ENCODE measurements at places on chromosomes 1 and 21. TPM values are rescaled to one million over a fixed set of nuclear protein-coding genes. Genes with fewer than 3 reads are reported as not detected.

GRCh38 chr1:172704420-172705210 is 45.7 kb downstream of the FASLG start:
- DNase-seq: no peak

The EPHA10 gene
- not detected for total RNA-seq

- peak; percentile 33 for DNase-seq
Observed at GRCh38 chr1:246587606-246588005, 21.4 kb downstream of the CNST start.

- no peak for DNase-seq
Observed at GRCh38 chr1:73411479-73411878, 786.5 kb downstream of the LRRIQ3 start.

GRCh38 chr21:31287201-31287600 is 56.9 kb downstream of the TIAM1 start:
- DNase-seq: no peak

- no peak for DNase-seq
Observed at GRCh38 chr1:4292861-4293260, 361.5 kb upstream of the AJAP1 start.

The KRTAP21-1 gene
- not detected for total RNA-seq

The OR2T33 gene
- not detected for total RNA-seq

The CD2 gene
- not detected for total RNA-seq

The GJB3 gene
- 0.57 TPM for total RNA-seq

DNA sequence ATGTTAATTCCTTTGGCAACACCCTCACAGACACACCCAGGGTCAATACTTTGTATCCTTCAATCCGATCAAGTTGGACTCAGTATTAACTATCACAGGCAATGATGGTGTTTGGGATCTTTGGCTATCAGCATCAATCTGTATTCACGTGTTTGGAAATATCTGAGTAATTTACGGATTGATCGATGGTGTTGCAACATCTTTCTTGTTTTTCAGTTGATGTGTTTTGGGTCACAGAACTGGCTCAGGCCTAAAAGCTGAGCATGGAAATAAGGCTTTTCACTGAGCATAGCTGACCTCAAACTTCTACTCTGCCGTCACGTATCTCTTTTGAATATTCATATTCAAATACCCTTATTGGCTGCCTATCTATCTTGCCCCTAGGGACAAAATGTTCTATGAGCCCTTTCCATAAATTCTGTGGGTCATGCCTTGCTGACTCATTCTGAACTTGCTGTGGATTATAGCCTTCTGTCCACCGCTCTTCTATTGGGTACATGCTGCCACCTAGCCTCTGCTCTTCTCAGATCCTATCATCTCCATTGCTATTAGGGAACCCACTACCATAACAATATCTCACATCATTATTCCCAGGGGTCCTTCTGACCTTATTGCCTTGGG is 156.0 kb downstream of the PDE4B start:
- DNase-seq: peak; percentile 72

DNA sequence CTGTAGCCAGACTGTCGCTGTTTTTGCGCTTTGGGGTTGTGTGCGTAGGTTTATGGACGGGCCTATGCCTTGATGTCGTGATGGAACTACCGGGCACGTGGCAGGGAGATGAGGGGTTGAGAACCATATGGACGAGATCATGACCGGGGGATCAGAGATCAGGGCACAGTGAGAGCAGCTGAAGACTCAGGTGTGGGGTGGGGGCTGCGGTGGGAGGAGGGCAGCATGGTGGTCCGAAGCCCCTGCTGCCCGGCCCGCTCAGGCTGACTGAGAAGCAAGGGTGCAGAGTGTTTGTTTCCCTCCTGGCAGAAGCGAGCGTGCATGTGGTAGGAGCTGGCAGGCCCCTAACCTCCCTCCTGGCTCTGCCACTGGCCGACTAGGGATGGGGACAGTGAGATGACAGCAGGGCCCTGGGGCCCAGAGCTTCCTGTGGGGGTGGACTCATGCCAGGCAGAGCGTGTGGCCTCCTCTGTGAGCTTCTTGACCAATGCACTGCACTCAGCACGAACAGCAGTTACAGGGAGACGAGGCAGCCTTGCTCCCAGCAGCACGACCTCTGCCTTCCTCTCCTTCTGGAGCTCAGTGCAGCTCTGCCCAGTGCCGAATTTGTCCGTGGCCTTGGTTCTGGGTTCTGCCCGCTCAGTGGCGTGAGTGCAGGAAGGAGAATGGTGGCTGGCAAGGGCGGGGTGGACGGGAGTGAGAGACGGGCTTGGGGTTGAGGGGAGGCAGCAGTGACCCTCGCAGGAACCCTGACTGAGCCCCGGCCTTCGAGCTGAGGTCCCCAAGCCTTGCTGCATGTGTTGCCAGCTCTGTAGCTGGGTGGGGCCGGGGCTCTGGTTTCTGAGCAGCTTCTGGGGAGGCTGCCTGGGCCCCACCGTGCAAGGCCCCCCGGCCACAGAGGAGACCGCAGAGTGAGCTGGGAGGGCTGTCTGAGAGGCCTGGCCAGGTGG is 22.2 kb upstream of the LRRC3 start:
- DNase-seq: no peak

GRCh38 chr1:178724728-178725465 is at the start of gene RALGPS2:
TSS of gene RALGPS2 (plus strand) at chr1:178725244. CDS start at chr1:178776765, 51,521 bp downstream.
- DNase-seq: peak; percentile 79

The GUCA2A gene
- not detected for total RNA-seq

The FGR gene
- 0.17 TPM for total RNA-seq

The LCE1A gene
- total RNA-seq: not detected

The GPR52 gene
- total RNA-seq: not detected

The RGS4 gene
- total RNA-seq: 80.4 TPM

DNA sequence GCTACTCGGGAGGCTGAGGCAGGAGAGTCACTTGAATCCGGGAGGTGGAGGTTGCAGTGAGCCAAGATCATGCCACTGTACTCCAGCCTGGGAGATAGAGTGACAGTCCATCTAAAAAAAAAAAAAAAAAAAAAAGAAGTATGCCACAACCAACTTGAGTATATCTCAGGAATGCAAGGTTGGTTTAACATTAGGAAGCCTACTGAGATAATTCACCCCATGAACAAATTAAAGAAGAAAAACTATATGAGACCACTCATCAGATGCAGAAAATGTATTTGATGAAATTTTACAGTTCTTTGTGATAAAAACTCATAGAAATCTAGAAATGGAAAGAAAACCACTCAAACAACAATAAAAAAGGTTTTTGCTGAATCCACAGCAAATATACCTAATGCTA is 373.8 kb downstream of the LMO4 start:
- DNase-seq: no peak

GRCh38 chr1:12565966-12566352 is 52.1 kb downstream of the DHRS3 start:
- no peak for DNase-seq

DNA sequence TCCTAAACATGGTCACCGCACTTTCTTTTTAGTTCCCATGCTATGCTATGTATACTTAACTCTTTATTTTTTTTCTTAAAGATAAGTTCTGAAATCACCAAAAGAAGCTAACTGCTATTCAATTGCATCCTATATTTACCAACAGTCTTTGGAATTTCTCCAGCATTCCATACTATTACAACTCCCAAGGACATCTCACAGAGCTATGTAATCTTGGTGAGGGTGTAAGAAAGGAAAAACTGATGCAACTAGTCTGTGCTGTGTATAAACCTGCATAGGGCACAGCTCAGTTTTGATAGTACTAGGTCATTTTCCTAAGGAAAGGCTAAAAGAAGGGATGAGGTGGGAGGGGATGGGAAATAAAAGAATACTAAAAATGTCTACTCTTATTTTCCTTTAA is 78.0 kb downstream of the PTPN14 start:
- no peak for DNase-seq

- no peak for DNase-seq
Observed at GRCh38 chr1:210446479-210446878, 117.8 kb downstream of the HHAT start.

- DNase-seq: peak; percentile 79
Observed at GRCh38 chr21:36647279-36648093, 51.4 kb upstream of the SIM2 start.
